ENCODE measurements at places on chromosomes 11 and 22. TPM values are rescaled to one million over a fixed set of nuclear protein-coding genes. Genes with fewer than 3 reads are reported as not detected.

- H3K27ac ChIP-seq: no peak overlapping the region
- DNase-seq: no peak
- peaks cover 12% of the 10 kb centered on the region for H3K36me3 ChIP-seq
- no peak overlapping the region for H3K4me3 ChIP-seq
- H3K27me3 ChIP-seq: no peaks in the 10 kb centered on the region
Observed at GRCh38 chr22:30413001-30413400, 12.6 kb upstream of the MTFP1 start.

GRCh38 chr11:101881586-101881985 lies 33.2 kb upstream of the CEP126 start:
- no peaks in the 10 kb centered on the region for H3K27me3 ChIP-seq
- no peak overlapping the region for H3K4me3 ChIP-seq
- H3K4me1 ChIP-seq: no peaks in the 10 kb centered on the region
- no peaks in the 10 kb centered on the region for H3K36me3 ChIP-seq

ANO1 gene
- 251 TPM for total RNA-seq

INSC gene
- total RNA-seq: 0.43 TPM

ENTHD1 gene
- total RNA-seq: not detected

Measured in right lobe of liver (tissue), 6 donors.